ENCODE measurements at places on chromosomes 5 and 9.

DNA sequence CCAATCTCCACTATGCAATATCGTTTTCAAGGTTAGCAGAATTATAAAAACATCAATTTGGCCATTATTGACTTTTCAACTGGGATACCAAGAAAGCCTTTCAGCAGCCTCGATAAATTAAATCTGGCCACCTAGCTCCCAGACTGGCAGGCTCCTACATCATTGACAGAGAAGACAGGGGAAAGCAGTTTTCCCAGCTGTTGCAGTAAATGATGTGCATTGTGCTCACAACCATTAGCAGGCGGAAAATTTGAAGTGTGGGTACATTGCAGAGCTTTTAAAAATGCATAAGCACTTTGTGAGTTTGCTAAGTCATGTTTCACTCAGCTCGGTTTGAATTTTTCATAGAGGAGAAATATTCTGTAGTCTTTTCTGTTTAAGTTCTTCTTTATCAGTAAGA, 297.9 kb downstream of the KCTD16 start:
- no peak for DNase-seq

- DNase-seq = no peak
Measured at GRCh38 chr5:123496892-123497291, 15.1 kb upstream of the CSNK1G3 start.

- no peak for DNase-seq
Measured at GRCh38 chr9:137084526-137084925, 2.3 kb upstream of the MAN1B1 start.

DNA sequence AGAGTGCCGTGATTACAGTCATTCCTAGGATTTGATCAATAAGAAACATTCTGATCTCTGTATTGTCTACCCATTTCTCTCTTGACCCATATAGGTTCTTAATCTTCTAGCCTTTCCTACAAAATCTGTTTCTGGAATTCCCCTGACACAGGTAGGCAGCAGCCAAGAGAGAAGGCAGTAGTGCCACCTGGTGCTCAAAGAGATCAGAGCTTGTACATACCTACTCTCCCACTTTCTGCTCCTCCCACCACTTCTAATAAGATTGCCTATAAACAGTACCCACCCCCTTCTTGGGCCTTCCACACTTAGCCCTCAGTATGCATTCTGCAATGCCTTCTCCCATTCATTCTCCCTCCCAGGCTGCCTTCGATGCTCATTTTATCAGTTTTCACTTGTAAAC, 117.4 kb upstream of the RORB start:
- no peak for DNase-seq

DNA sequence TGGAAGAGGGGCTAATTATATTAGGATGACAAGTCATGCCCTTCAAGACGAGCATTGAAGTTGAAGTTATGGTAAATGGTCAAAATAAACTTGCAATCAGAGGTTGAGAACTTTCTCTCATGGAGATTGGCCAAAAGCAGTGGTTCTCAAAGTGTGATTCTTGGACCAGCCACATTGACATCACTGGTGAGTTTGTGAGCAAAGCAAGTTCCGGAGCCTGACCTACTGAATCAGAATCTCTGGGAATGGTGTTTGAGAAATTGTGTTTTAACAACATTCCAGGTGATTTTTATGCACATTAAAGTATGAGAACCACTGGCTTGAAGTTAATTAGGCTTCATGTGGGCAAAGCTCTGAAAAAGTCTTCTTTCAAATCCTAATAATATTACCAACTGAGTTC, 403.5 kb downstream of the ZSWIM6 start:
- no peak for DNase-seq

GRCh38 chr9:33250458-33250995, 10.6 kb downstream of the SPINK4 start:
- no peak for DNase-seq

GRCh38 chr9:109440797-109441287, 57.3 kb downstream of the PTPN3 start:
- no peak for DNase-seq

All from stimulated activated CD8-positive, alpha-beta memory T cell treated with anti-CD3 and anti-CD28 coated beads, Interleukin-15, amount 100 ng/mL, for 4 hours (primary cell).